Immature natural killer cell (primary cell): ENCODE measurements at places on chromosomes 1 and 21. TPM values are rescaled to one million over a fixed set of nuclear protein-coding genes. Genes with fewer than 3 reads are reported as not detected.

The FCRL4 gene
- not detected for polyA plus RNA-seq

- no peak for DNase-seq
Observed at GRCh38 chr1:71166178-71167173, 85.6 kb upstream of the ZRANB2 start.

- no peak for DNase-seq
Observed at GRCh38 chr1:208420696-208421095, 176.5 kb upstream of the PLXNA2 start.

DNA sequence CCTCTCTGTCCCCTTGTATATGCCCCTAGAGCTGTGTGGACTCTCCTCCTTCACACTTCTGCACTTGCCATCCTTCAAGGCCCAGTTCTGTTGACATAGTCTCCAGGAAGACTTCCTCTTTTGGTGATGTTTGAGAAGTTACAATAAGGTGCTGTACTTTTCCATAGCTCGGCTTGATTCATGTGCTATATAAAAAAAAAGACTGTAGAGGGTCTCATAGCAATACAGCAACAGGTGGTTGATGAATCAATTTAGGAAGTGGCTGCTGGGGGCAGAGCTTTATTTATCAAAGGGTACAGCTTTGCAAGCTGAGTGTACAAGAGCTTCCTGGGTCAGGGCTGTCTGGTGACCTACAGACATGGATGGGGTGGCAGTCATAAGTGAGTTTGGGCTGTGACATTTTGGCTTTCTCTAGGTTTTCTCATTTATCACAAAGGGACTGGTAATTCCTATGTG, 102.7 kb downstream of the RUNX1 start:
- no peak for DNase-seq

GRCh38 chr1:89525169-89525855, 683 bp downstream of the LRRC8B start:
- DNase-seq: no peak

DNA sequence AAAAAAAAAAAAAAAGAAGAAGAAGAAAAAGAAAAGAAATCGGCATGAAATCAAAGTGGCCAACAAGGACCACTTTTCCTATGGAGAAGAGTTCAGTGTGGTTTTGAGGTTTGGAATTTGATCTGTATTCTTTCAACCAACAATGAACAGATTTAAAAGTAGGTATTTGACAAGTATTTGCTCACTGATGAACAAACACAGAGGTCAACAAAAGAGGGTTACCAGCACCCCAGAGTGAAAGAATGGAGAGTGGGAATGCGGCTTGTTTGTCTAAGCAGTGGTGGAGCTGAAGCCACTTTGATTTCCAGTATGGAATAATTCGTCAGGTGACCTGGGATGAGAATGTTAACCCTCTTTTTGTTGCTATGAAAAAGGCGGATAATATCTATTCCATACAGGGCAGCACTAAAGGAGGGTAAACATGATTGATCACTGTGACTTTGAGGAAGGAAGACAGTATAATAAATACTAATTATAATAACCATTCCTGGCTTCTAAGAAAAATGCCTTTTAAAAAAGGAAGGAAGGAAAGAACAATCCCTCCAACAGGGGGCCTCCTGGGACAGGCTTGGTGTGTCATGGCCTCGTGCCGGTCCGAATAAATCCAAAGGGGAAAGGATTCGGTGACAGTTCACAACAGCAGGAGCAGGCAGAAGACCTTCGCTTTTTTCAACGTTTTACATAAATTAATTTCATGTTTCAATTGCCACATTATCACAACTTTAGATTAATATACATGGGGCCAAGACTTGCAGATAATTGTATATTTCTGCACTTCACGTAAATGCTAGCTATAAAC, 37.2 kb upstream of the SIM2 start:
- no peak for DNase-seq

The CLDN17 gene
- not detected for polyA plus RNA-seq

GRCh38 chr1:157438146-157438545, 114.2 kb downstream of the FCRL5 start:
- DNase-seq: no peak

DNA sequence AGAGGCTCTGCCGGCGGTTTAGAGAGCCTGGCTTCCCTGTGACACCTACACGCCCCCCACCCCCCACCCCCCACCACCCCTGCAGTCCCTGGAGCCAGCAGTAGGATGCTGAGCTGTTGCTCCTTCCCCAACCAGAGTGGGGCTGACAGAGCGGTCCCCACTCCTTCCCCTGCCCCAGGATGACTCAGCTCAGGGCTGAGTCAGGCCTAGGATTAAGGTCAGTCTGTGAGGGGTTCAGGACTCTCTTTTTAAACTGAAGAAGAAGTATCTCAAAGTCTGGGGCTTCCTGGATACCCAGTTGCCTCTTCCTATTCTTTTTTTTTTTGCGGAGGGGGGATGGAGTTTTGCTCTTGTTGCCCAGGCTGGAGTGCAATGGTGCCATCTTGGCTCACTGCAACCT, 19.1 kb downstream of the DMBX1 start:
- DNase-seq: no peak

The WDR64 gene
- not detected for polyA plus RNA-seq

GRCh38 chr1:45375104-45376090, 35.2 kb upstream of the MUTYH start:
- no peak for DNase-seq

DNA sequence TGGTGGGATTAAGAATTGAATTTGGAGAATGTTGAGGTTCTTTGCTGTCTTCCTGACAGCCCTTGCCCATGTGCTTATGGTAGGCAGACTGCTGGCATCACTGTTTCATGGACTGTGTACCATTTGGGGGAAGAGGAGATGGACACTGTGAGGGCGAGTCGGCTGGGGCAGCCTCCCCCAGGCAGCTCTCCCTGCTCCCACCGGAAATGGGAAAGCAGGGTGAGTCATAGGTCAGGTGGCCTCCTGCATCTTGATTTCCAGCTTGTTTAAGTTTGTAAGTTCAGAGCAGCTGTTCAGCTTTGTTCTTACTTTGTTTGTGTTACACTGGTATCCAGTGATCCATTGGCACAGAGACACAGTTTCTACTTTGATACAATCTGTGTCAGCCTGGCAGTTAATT, 87.2 kb upstream of the CNIH3 start:
- no peak for DNase-seq

The KRTAP19-1 gene
- polyA plus RNA-seq: not detected
